ENCODE measurements at places on chromosomes 3 and 15. TPM values are rescaled to one million over a fixed set of nuclear protein-coding genes. Genes with fewer than 3 reads are reported as not detected.
A peak's percentile ranks its signal among the peaks of the same experiment; 100 is the strongest.

DNA sequence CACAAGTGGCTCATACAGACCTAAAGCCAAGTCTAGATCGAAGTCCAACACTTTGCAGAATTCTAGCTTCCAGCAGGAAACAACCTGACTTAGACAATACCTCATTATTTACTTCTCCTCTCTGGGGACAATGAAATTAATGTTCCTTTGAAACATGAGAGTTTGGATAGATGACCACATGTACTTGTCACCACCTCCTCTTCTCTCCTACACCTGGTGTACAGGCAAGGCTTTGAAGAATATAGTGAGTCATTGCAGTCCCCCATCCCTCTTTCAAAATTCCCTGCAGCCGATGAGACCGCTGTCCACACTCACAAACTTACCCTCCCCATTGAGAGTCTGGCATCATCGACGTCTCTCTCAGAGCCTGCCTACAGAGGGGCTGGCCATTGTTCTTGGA is 189.0 kb upstream of the HES1 start:
- H3K36me3 ChIP-seq, result no peaks in the 10 kb centered on the region
- DNase-seq, result no peak
- H3K27ac ChIP-seq, result no peak overlapping the region
- H3K4me1 ChIP-seq, result no peaks in the 10 kb centered on the region
- no peak overlapping the region for H3K4me3 ChIP-seq

GRCh38 chr3:14841836-14842235 is 23.1 kb downstream of the FGD5 start:
- H3K27me3 ChIP-seq, result no peaks in the 10 kb centered on the region
- no peaks in the 10 kb centered on the region for H3K36me3 ChIP-seq
- H3K4me1 ChIP-seq, result peaks cover 4% of the 10 kb centered on the region

DNA sequence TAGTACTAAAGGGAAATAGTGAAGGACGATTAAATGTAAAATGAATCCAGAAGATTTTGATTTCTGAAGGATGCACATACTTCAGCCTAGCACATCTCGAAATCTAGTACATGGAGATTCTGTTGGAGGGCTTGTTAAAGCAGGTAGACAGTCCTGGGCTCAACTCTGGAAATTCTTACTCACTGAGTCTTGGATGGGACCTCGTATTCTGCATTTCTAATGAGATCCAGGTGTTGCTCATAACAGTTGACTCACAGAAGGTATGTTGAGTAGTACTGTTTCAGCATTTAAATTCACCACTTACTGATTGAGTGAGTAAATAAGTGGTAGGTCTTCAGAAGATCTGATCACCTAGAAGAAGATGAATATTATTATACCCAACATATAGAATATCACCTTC is 623.4 kb upstream of the SGO1 start:
- no peaks in the 10 kb centered on the region for H3K27me3 ChIP-seq
- H3K4me1 ChIP-seq, result no peaks in the 10 kb centered on the region
- no peaks in the 10 kb centered on the region for H3K36me3 ChIP-seq
- H3K27ac ChIP-seq, result no peak overlapping the region

- no peaks in the 10 kb centered on the region for H3K27me3 ChIP-seq
- no peak overlapping the region for H3K4me3 ChIP-seq
- DNase-seq, result no peak
- no peaks in the 10 kb centered on the region for H3K4me1 ChIP-seq
- no peak overlapping the region for H3K27ac ChIP-seq
- H3K36me3 ChIP-seq, result no peaks in the 10 kb centered on the region
These were observed 69.8 kb upstream of the PROK2 start for GRCh38 chr3:71854706-71855105.

- H3K27me3 ChIP-seq, result no peaks in the 10 kb centered on the region
- H3K36me3 ChIP-seq, result no peaks in the 10 kb centered on the region
- H3K27ac ChIP-seq, result no peak overlapping the region
- no peak for DNase-seq
- no peak overlapping the region for H3K4me3 ChIP-seq
- H3K4me1 ChIP-seq, result no peaks in the 10 kb centered on the region
These were observed 35.4 kb downstream of the PRR20G start for GRCh38 chr3:127252446-127252845.

- no peaks in the 10 kb centered on the region for H3K4me1 ChIP-seq
- H3K4me3 ChIP-seq, result no peak overlapping the region
- H3K27ac ChIP-seq, result no peak overlapping the region
- H3K36me3 ChIP-seq, result no peaks in the 10 kb centered on the region
These were observed 316.9 kb upstream of the TLE3 start for GRCh38 chr15:70414626-70415025.

DNA sequence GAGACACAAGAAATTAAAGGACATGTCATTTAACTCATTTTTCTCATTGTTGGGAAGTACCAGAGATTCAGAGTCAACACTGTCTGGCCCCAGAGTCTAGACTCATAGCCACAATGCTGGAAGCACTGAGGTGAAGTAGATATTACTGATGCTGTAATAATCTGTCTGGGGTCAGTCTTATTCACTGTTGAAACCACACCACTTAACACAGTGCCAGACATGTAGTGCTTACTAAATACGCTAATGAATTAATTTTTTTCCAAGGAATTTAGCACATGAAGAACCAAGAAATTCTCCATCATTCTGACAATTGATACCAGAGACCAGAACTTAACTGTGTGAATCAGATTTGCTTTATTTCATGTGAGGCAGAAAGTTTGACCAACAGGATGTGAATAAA is 150.8 kb upstream of the STAC start:
- no peaks in the 10 kb centered on the region for H3K27me3 ChIP-seq
- no peaks in the 10 kb centered on the region for H3K36me3 ChIP-seq
- no peak overlapping the region for H3K27ac ChIP-seq
- H3K4me1 ChIP-seq, result no peaks in the 10 kb centered on the region
- H3K4me3 ChIP-seq, result no peak overlapping the region
- no peak for DNase-seq

DNA sequence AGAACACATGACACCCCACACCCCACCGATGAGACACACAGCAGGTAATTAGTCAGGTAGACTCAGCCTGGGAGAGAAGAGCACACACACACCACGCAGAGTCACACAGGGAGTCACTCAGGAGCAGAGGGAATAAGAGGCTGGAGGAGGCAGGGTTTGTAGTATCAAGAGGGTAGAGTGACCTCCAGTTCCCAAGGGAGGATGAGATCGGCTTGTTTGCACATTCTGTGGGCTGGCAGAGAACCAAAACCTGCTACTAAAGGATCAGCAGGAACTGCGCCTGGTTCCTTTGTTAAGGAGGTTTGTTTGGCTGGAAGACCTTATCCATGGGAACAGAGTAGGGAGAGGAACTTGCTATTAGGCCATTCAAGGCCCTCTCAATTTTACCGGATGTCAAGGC is 281.4 kb upstream of the SLCO3A1 start:
- H3K27ac ChIP-seq, result no peak overlapping the region
- H3K4me1 ChIP-seq, result no peaks in the 10 kb centered on the region
- H3K27me3 ChIP-seq, result no peaks in the 10 kb centered on the region
- no peak for DNase-seq

DNA sequence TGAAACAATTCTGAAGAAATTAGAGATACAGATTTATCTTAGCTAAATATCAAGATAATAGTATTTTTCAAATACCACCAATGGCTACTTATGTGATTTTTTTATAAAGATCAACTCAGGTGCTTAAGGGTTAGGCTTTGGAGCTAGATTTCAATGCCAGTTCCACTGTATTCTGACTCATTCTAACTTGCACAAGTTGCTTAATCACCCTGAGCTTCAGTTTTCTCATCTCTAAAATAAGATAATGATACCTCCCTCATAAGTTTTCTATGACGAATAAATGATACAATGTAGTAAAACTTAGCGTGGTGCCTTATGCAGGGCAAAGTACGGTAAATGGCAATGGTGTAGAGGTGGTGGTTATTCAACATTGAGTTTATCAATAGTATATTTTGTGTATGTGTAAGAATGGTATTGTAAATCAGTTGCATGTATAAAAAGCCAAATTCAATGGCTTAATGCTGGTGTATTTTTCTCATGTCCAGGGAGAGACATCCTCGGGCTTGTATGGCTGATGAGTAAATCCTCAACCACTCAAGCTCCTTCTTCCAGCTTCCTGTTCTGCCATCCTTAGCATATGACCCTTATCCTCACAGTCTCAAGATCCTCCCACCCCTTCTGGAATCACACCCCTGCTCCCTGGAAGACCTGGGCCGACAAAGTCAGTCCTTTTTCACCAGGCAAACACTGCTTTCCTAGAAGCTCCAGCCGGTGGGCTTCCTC is 505.9 kb upstream of the CFAP20DC start:
- H3K27ac ChIP-seq, result no peak overlapping the region
- H3K4me1 ChIP-seq, result no peaks in the 10 kb centered on the region
- no peak overlapping the region for H3K4me3 ChIP-seq

DNA sequence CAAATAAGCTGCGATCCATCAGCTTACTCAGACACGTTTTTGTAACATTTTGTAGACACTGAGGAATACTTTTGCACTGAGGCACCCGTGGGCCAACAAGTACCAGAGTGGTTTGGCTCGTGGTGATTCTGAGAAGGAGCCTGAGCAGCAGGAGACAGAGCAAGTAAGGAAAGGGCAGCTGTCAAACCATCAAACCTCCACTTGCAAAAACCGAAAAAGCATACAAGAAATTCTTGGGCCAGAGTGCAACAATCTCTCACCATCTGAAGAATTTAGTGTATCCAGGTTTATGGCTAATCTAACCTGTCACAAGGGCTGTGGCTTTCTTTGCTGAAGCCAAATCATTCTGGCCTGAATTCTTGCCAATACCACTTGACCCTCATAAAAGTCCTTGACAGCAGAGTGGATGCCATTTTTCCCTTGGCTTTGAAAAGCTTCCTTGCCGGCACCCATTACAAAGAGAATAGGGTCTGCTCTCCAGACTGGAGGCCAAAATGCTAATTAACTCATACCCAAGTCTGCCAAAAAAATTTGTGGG is 56.7 kb downstream of the MYO1E start:
- H3K36me3 ChIP-seq, result no peaks in the 10 kb centered on the region
- H3K27ac ChIP-seq, result no peak overlapping the region
- H3K4me1 ChIP-seq, result peaks cover 2% of the 10 kb centered on the region
- no peak overlapping the region for H3K4me3 ChIP-seq

DNA sequence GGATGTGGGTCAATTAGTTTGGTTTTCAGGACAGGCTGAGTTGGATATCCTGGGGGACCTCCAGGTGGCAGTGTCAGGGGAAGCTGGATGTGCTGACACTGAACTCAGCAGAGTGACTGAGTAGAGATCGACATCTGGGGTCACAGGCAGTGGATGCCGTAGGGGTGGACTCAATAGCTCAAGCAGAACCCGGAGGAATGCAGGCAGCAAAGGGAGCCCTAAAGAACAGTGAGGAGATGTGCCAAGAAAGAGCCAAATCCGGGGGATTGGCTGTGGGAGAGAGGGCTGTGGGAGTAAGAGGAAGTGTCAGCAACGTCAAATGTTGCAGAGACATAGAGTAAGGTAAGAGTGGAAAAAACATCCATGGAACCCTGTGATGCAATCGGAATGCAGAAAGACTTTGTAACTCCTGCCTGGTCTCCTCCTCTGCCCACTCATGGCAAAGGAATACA is 11.6 kb downstream of the CCR5AS start:
- H3K4me3 ChIP-seq, result no peak overlapping the region
- no peak overlapping the region for H3K27ac ChIP-seq
- H3K4me1 ChIP-seq, result peaks cover 12% of the 10 kb centered on the region
- H3K27me3 ChIP-seq, result no peaks in the 10 kb centered on the region
- no peaks in the 10 kb centered on the region for H3K36me3 ChIP-seq

DNA sequence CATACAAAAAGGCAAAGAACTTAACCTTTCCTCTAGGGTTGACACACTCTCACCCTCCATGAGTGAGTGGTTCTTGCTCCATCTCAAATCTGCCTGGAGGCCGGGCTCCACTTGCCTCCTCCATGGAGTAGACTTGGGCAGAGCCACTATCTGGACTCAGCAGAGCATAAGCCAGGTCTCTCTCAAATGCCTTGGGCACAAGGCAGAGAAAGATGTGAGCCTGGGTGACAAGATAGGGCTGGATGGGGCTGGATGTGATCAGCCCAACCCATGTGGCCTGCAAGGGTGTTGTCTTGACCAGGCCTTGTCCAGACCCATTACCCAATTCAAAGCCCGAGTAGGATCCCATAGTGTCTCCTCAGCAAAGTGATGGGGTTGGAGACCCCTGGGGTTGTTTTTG is 4.2 kb upstream of the RPL29 start:
- peaks cover under 1% of the 10 kb centered on the region for H3K36me3 ChIP-seq
- no peak overlapping the region for H3K4me3 ChIP-seq
- no peak for DNase-seq

GRCh38 chr3:4935347-4935746 is 43.9 kb upstream of the BHLHE40 start:
- no peaks in the 10 kb centered on the region for H3K36me3 ChIP-seq
- peaks cover 4% of the 10 kb centered on the region for H3K4me1 ChIP-seq
- H3K27ac ChIP-seq, result no peak overlapping the region
- H3K4me3 ChIP-seq, result no peak overlapping the region

- H3K27ac ChIP-seq, result no peak overlapping the region
- no peaks in the 10 kb centered on the region for H3K36me3 ChIP-seq
- DNase-seq, result no peak
- H3K4me1 ChIP-seq, result no peaks in the 10 kb centered on the region
These were observed 41.2 kb upstream of the ZNF385D start for GRCh38 chr3:21792176-21792575.

DNA sequence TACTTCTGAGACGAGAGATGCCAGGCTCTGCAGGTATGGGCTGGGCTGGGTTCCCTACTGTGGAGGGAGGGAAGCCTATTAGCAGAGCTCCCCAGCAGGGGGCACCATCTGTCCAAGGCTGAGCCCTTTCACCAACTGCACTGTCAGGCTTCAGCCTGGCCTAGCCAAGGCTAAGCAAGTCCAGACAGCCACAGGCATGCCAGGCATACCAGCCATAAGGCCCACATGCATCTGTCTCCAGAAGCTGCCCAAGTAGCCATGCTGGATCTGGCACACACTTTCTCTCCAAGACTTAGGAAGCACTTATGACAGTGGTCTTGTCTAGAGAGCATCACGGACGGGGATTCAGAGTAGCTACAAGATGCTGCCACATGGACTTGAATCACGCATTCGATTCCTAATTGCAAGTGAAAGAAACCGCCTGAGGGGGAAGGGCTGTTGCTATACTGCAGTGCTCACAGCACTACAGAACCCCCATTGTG is 28.3 kb downstream of the RUVBL1 start:
- H3K4me3 ChIP-seq, result no peak overlapping the region
- peak; percentile 83 for DNase-seq
- peak overlapping the region; percentile 30 for H3K27ac ChIP-seq

DNA sequence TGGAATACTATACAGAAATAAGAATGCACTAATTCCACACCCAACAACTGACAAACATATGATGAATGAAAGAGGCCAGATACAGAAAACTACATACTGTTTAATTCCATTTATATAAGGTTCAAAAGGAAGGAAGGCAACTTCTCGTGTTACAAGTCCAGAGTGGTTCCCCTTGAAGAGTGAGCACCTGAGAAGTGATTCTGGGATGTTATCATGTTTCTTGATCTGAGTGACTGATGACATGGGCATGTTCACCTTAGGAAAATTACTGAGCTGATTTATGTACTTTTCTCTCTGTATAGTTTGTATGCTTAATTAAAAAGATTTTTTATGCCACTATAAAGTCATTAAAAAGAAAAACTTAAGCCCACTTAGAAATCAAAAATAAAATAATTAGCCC is 13.6 kb downstream of the CCDC12 start:
- no peak overlapping the region for H3K27ac ChIP-seq
- H3K36me3 ChIP-seq, result no peaks in the 10 kb centered on the region
- no peak for DNase-seq
- H3K27me3 ChIP-seq, result no peaks in the 10 kb centered on the region
- H3K4me1 ChIP-seq, result peaks cover 33% of the 10 kb centered on the region

- H3K27ac ChIP-seq, result no peak overlapping the region
- no peaks in the 10 kb centered on the region for H3K27me3 ChIP-seq
- H3K4me3 ChIP-seq, result no peak overlapping the region
- H3K4me1 ChIP-seq, result peaks cover 11% of the 10 kb centered on the region
- H3K36me3 ChIP-seq, result no peaks in the 10 kb centered on the region
These were observed 18.9 kb downstream of the IL1RAP start for GRCh38 chr3:190532731-190533203.

The ACKR4 gene
- polyA plus RNA-seq, result 14.3 TPM

The MITF gene
- 1.6 TPM for polyA plus RNA-seq
